ENCODE measurements at places on chromosomes 1 and 21.

- no peak overlapping the region for H3K27ac ChIP-seq
- H3K4me1 ChIP-seq = no peaks in the 10 kb centered on the region
- no peaks in the 10 kb centered on the region for H3K36me3 ChIP-seq
- peak; percentile 10 for DNase-seq
- no peak overlapping the region for H3K4me3 ChIP-seq
- H3K27me3 ChIP-seq = no peaks in the 10 kb centered on the region
Observed at GRCh38 chr1:117312453-117313138, 54.7 kb upstream of the MAN1A2 start.

DNA sequence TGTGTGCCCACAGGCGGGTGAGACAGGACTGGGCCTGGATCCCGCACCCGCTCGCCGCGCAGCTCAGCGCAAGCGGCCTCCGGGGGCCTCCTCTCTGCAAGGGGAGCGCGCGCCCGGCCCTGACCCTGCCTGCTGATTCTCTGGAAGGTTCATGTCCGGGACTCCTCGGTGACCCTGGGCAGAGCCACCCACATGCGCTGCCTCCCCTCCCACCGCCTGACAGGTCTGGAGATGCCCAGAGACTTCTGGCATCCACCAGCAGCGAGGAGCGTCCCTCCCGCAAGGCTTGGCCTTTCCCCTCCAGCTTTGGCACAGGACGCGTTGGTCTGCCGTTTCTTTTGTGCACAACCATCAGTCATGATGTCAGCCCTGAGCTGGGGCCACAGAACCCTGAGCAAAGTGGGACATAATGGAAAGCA, 42.0 kb upstream of the COL6A2 start:
- peak overlapping the region; percentile 76 for H3K27ac ChIP-seq
- peaks cover 13% of the 10 kb centered on the region for H3K4me1 ChIP-seq
- no peak for DNase-seq
- H3K27me3 ChIP-seq = no peaks in the 10 kb centered on the region

- no peaks in the 10 kb centered on the region for H3K36me3 ChIP-seq
- H3K27ac ChIP-seq = no peak overlapping the region
- no peaks in the 10 kb centered on the region for H3K27me3 ChIP-seq
- DNase-seq = no peak
- H3K4me3 ChIP-seq = no peak overlapping the region
Observed at GRCh38 chr1:27581823-27582243, 22.1 kb downstream of the AHDC1 start.

GRCh38 chr1:66250478-66250877, 283.5 kb upstream of the SGIP1 start:
- no peaks in the 10 kb centered on the region for H3K4me1 ChIP-seq
- H3K27me3 ChIP-seq = no peaks in the 10 kb centered on the region
- H3K4me3 ChIP-seq = no peak overlapping the region
- H3K27ac ChIP-seq = no peak overlapping the region
- no peaks in the 10 kb centered on the region for H3K36me3 ChIP-seq

- no peak for DNase-seq
- no peak overlapping the region for H3K27ac ChIP-seq
- no peak overlapping the region for H3K4me3 ChIP-seq
- no peaks in the 10 kb centered on the region for H3K36me3 ChIP-seq
- no peaks in the 10 kb centered on the region for H3K27me3 ChIP-seq
- peaks cover 28% of the 10 kb centered on the region for H3K4me1 ChIP-seq
Observed at GRCh38 chr1:116824631-116825206, 70.5 kb downstream of the CD2 start.

DNA sequence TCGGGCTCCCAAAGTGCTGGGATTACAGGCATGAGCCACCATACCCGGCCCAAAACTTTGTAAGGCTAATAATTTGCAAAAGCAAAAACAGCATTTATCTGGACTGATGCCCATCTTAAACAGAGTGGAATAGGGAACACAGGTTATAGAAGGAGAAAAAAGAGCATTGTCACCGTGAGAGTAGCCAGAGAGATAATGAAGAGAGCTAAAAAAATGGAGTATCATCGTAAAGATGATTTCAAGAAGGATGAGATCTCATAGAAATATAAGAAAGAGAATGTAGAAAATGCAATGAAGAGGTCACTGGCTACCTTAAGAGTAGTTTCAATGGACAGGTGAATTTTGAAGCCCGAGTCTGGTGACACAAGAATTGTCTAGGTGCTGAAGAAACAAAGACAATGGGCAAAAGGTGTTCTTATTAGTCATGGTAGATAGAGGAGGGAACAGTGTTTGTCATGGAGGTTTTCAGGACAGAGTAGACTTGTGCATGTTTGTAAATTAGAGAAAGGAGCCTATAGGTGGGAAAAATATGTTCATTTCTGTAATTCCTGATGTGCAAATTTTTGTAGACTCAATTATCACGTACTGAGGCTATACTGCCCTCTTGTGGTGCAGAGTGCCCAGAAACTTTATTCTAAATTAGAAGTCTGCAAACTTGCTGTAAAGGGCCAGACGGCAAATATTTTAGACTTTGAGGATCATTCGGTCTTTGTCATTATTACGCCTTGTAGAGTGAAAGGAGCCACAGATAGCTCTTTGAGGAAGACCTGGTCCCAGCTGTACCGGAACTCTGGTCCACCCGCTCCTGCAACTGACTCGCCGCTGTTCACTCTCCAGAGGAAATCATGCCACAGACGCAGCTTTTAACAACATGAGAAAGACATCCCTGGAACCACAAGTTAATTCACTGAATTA, 8.1 kb upstream of the TMEM183A start:
- H3K4me3 ChIP-seq = no peak overlapping the region
- peaks cover 8% of the 10 kb centered on the region for H3K27me3 ChIP-seq
- DNase-seq = peak; percentile 27
- H3K36me3 ChIP-seq = no peaks in the 10 kb centered on the region
- no peak overlapping the region for H3K27ac ChIP-seq
- H3K4me1 ChIP-seq = no peaks in the 10 kb centered on the region

DNA sequence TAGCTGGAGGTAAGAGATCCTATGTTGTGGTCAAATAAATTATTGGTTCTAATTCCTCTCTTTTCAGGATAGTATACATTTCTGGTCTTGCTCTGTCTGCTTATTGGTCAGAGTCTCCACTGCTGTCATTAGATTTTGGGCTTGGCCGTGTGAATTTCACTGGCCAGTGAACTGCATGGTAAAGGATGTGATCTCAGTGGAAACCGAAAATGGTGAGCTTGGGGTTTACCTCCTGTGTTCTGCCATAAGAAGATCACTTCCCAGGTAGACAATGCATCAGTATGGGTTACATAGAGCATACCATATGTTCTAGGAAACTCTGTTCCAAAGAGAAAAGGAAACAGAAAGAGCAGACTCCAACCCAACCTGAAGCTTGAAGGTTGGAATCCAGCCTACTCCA, 1123.3 kb upstream of the B3GALT2 start:
- H3K27ac ChIP-seq = no peak overlapping the region
- H3K36me3 ChIP-seq = no peaks in the 10 kb centered on the region

GRCh38 chr1:106921186-106921585, 135.3 kb upstream of the PRMT6 start:
- no peak overlapping the region for H3K27ac ChIP-seq
- no peak overlapping the region for H3K4me3 ChIP-seq
- H3K36me3 ChIP-seq = no peaks in the 10 kb centered on the region
- DNase-seq = no peak
- no peaks in the 10 kb centered on the region for H3K27me3 ChIP-seq

DNA sequence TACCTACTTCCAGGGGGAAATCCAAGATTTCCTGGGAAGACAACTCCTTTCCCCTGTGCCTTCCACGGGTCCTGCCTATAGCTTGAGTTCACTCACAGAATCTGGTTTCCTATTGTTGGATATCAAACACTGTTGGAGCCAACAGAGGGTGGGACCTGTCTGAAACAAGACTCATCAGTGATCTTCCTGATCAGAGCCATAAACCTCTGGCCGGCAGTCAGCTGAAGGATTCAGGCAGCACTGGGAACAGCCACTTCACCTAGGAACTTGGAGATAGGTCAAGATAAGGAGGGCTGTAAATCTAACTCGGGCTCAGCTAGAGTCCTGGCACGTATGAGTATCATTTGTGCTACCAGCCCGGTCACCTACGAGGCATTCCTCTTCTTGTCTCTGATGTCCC, 23.3 kb downstream of the SH3BP5L start:
- H3K27ac ChIP-seq = peak overlapping the region; percentile 40
- no peak overlapping the region for H3K4me3 ChIP-seq
- H3K27me3 ChIP-seq = no peaks in the 10 kb centered on the region
- peaks cover 46% of the 10 kb centered on the region for H3K4me1 ChIP-seq
- DNase-seq = peak; percentile 42

All from large intestine (tissue), 12 donors.